GM12892 (cell line): ENCODE measurements at places on chromosomes 11 and 22.

- no peak for DNase-seq
Measured at GRCh38 chr11:103322821-103323220, 213.6 kb downstream of the DYNC2H1 start.

DNA sequence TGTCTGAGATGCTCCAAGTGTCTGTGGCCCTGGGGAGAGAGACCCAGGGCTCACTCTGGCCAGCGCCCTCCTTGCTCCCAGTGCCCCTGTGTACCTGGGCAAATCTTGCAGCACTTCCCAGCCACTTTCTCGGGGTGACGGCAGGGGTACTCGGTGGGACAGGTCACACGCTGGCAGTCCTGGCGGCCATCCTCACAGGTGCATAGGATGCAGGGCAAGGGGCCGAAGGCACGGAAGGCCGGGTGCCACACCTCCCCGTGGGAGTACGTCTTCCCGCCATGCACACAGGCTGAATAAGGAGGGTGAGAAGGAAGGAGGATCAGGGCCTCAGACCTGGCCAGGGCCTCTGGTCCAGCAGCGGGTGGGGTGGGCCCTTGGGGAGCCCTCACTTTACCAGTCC is 28.0 kb downstream of the CHRDL2 start:
- no peak for DNase-seq

GRCh38 chr11:90646266-90646665 is 423.4 kb upstream of the CHORDC1 start:
- no peak for DNase-seq

- no peak for DNase-seq
Measured at GRCh38 chr11:94629741-94630140, 62.6 kb downstream of the PIWIL4 start.

GRCh38 chr22:19784384-19785175 is 24.0 kb downstream of the TBX1 start:
- DNase-seq, result no peak

- no peak for DNase-seq
Measured at GRCh38 chr11:61162092-61162941, 1.1 kb upstream of the VPS37C start.

DNA sequence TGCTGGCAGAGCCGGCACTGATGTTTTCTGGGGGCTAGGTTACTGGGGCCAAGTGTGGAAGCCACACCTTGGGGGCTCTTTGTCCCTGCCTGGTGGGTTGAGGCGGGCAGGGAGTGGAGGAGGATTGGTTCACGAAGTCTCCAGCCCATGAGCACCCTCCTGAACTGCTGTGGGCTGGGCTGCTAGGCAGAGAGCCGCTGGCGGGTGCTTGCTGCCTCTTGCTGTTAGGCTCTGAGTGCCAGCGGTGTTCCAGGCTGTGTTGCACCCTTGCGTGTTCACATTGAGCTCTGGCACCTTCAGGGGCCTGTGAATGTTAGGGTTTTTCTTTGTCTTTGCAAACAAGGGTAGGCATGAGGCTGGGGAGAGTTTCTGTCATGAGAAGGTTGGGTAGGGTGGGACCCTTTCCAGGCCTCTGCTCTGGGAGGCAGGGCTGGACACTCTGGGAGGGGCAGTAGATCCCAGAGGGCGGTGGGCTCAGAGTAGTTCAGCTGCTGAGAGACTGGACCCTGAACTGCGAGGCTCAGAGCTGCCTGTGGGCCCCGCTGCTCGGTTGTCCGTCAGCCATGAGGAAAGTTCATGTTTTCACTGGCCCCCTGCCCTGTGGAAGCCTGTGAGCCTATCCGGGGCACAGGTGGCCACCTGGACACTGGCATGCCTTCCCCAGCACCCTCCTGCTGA is 24.0 kb upstream of the TMEM191C start:
- DNase-seq, result no peak

DNA sequence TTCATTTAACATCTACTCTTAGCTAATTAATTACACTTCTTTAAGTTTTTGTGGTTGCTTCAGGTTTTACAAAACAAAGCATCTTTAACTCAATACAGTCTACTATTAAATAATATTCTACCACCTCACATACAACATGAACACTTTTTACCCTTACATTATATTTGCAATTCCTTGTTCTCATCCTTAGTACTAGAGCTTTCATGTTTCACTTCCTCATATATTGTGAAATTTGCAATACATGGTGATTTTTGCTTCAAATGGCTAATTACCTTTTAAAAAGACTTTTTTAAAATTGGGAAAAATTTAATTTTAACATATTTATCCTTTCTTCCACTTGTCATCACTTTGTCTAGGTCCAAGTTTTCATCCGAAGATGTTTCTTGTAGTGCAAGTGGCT is 37.5 kb downstream of the RSF1 start:
- no peak for DNase-seq

DNA sequence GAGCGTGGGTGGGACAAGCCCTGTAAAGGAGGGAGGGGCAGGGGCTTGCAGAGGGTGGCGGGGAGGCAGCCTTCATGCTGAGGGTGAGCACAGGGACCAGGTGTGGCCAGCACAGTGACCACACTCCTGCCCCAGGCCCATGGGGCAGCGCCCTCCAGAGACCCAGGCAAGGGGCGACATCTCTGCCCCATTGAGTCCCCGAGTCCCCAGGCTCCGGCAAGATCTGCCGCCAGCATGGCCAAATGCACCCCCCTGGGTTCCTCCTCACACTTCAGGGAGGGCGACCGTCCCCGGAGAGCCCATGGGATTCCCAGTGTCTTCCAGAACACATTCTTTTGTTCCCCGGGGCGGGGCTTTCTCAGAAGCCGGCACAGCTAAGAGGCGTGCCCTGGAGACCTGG is 362.5 kb downstream of the TBC1D22A start:
- DNase-seq, result no peak

DNA sequence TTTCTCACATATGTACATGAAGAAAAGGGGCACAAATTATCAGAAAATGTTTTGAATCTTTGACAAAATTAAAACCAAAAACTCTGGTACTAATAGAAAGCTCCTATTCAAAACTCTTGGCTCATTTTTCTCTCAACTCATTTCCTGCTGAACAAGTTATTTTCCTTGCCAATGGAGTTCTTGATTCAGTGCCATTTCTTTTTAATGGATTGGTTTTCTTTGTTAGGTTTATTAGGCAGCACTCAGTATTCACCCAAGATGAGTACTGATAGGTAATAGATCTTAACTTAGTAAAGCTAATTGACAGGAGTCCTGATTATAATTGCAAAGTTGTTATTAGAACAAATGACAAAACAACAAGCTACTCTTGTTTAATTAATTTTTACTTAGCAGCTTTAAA is 279.4 kb upstream of the PDGFD start:
- no peak for DNase-seq

GRCh38 chr11:87263979-87264378 is 226.2 kb downstream of the TMEM135 start:
- no peak for DNase-seq

DNA sequence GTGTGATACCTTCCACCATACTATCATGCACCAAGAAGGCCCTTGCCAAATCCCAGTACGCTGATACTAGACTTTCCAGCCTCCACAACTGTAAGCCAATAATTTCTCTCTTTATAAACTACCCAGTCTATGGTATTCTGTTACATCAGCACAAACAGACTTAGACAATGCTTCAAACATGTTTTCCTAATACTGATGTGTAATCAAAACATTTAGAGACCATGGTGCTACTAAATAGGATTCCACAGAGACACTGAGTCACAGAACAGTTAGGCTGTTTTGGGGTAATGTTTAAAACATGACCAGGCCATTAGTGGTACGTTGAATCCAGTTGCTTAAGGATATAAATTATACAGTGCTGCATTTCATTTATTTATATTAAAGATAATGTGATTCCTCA is 103.7 kb downstream of the PICALM start:
- no peak for DNase-seq

GRCh38 chr11:2363130-2363529 is 14.0 kb upstream of the CD81 start:
- no peak for DNase-seq

- no peak for DNase-seq
Measured at GRCh38 chr11:8271106-8271886, 7.6 kb upstream of the LMO1 start.

DNA sequence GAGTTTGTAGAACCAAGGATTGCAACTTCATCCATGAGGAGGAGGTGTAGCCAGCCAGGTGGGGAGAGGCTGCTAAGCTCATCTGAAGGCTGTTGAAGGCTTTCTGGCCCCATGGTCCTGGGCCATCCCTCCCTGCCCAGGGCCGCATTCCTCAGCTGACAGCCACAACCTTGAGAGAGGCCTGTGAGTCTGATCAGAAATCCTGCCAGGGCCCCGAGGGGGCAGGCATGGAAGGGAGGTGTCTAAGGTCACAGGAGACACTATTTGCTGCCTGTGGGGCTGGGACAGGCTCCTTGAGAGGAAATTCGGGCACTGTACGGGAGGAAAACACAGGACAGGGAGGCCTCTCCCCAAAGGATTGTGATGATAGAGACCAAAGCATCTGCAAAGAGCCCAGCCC is 88.1 kb upstream of the IGLL5 start:
- no peak for DNase-seq
